ENCODE measurements at places on chromosomes 1 and 21. TPM values are rescaled to one million over a fixed set of nuclear protein-coding genes. Genes with fewer than 3 reads are reported as not detected.

DNA sequence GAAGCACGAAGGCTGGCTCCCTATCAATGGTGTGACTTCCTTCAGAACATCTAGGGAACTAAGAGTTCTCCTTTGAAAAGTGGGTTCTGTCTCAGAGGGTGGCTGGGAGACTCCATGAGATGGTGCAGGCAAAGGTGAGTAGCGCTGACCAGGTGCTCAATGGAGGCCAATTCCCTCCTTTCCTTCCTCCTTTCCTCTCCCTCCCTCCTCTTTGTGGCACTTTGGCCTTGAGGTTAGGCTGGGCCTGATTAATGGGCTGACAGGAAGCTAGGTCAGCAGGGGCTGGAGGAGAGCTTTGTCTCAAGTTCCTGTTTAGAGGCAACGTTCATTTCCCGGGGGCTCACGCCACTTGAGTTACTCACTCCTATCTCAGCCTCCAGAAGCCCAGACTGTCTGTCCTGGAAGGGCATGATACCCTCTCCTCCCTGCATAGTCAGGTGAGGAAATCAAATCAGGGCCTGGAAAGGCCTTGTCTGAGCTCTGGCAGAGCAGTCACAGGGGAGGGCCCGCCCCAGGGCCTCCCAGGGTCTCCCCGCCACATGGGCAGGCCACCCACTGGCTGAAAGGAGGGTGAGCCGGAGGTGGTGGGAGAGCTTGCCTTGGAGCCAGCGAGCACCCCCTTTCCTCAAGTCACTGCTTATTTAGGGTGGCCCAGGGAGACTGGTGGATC, 58.4 kb upstream of the SSBP3 start:
- no peak for DNase-seq

DNA sequence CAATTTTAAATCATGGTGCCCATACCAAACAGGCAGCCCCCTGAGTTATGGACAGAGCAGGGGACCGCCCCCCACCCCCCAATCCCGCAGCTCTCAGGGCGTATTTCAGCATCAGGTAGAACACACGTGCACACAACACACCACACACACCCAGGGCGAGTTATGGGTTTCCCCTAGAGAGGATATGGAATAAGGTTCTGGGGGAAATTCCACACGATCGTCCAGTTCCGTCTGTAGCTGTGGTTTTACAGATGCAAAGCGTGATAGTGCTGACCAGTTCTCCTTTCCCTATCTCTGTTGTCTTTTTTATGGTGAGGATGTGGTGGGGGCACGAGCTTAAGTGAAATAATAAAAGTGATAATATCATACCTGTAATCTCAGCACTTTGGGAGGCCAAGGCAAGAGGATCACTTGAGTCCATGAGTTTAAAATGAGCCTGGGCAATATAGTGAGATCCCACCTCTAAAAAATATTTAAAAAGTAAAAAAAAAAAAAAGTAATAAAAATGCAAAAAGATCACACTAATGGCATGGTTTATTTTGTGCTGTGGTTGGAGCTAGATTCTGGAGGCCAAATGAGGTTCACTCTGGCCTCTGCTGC, 25.1 kb downstream of the C2CD2 start:
- no peak for DNase-seq

DNA sequence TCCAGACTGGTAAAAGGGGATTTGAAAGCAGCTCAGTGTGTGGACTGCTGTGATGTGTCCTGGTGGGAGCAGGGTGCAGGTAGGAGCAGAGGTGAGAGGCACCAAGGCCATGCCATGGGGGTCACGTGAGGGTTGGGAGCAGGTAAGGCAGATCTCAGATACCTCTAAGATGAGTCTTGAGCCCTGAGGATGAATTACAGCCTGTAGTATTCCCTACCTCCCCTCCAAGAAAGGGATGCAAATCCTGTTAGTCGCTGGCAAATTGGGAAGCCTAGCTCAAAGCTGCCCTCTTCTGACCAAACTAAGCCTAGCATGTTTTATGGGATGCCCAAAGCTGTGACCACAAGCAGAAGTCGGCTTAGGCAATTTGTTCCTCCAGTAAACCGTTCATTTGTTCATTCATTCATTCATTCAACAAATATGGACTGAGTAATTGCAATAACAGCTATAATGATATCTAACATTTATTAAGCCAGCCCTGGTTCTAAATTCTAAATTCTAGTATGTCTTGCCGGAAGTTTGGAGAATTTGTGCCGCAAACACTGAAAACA, 3.9 kb upstream of the NUAK2 start:
- no peak for DNase-seq

DNA sequence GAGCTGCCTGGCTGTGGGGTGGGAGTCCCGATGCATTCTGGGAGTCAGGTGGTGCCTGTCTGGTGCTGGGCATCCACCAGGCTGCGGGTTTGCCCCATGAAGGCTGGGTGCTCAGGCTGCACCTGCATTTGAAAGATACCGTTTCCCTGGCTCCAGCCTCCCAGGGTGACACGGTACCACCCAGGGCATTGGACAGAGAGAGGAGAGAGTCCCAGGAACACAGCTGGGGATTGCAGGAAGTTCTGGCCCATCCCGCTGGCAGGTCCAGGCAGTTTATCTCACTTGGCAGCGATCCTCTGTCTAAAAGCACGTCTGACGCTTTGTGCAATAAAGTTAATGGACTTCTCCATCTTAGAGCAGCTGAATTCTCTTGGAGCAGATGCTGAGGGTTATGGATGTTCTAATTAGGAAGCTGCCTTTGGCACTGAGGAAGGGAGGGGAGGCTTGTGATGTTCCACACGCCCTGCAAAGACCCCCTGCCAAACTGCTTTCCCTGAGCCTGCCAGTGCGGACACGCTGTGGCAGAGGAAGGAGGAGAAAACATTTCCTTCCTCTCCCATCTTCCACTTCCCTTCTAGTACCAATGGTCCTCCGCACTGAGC, 246.9 kb downstream of the GRIK3 start:
- no peak for DNase-seq

Gene LAMC2
- 31.0 TPM for total RNA-seq

Gene AUNIP
- total RNA-seq, result 0.35 TPM

DNA sequence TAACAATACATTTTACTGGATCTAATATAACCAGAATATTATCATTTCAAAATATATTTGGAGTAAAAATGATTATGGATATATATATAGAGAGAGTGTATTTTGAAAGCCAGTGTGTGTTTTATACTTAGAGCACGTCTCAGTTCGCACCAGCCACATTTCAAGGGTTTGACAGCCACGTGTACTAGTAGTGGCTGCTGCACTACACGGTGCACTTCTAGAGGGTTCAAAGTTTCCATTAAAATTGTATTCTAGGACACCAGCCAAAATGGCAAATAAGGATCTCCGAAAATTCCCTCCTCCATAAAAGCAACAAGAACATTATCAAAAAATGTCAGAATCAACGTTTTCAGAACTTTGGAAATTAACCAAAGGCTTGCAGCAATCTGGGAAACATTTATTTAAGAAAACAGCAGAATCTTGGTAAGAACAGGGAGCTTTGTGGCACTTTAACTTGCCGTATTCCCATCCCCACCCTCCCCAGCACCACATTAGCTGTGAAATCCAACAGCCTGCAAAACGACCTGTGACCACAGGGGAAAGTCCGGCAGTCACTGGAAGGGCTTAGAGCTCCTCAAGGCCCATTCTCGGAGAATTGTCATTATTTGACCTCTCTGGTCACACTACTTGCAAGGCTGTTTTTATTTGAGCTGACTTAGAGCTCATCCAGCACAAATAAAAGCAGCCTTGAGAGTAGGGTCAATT, 33.5 kb upstream of the MRPS6 start:
- no peak for DNase-seq

- DNase-seq, result no peak
These were observed 192.4 kb upstream of the RNPC3 start for GRCh38 chr1:103333141-103333540.

Gene CSMD2
- 0.41 TPM for total RNA-seq

Gene MATN1
- total RNA-seq, result 0.22 TPM

Gene FCRL3
- total RNA-seq, result 0.36 TPM

- no peak for DNase-seq
These were observed 22.4 kb downstream of the VTCN1 start for GRCh38 chr1:117188170-117188815.

GRCh38 chr1:208149776-208150514, 94.2 kb downstream of the PLXNA2 start:
- DNase-seq, result peak; percentile 85

Gene KMO
- total RNA-seq, result 0.84 TPM

DNA sequence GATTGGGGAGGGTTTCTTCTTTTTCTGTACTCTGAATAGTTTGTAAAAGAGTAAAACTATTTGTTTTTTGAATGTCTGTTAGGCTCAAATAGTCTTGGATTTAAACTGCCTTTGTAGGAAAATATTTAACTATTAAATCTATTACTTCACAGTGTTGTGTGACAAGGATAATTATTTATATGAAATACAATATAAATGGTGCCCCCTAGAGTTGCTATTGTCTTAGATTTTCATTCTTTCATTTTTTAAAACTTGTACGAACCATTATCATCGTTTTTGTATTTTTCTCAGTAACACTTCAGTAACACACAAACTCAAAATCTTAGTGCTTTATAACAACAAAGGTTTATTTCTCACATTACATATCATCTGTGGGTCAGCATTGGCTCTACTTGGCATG, 37.4 kb downstream of the C1orf185 start:
- DNase-seq, result no peak

Gene DNASE2B
- not detected for total RNA-seq

GRCh38 chr1:119935373-119935772, 39.1 kb upstream of the ADAM30 start:
- no peak for DNase-seq

Gene INSRR
- total RNA-seq, result 0.09 TPM

Gene LSS
- 72.6 TPM for total RNA-seq

DNA sequence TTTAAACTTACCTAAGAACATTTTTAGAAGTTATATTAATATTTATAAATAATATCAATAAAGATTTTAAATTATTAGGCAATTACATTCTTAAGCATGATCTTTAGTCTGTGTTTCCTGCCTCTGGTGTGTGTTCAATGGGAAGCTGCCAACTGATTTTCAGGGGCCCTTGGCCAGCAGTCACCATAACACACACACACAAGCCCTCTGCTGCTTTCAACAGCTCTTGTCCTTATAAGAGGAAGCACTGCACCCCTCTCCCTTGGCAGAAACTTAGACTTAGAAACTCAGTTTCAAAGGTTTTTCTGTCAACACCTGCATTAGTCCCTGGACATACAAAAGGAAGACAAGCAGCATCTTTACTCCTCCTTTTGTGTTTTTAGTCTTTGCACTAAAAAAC, 81.4 kb downstream of the VAV3 start:
- no peak for DNase-seq

- DNase-seq, result peak; percentile 80
These were observed 14.3 kb downstream of the ADAMTSL4 start for GRCh38 chr1:150563340-150564038.

GRCh38 chr1:220692436-220693228, 2.5 kb downstream of the C1orf115 start:
- no peak for DNase-seq

DNA sequence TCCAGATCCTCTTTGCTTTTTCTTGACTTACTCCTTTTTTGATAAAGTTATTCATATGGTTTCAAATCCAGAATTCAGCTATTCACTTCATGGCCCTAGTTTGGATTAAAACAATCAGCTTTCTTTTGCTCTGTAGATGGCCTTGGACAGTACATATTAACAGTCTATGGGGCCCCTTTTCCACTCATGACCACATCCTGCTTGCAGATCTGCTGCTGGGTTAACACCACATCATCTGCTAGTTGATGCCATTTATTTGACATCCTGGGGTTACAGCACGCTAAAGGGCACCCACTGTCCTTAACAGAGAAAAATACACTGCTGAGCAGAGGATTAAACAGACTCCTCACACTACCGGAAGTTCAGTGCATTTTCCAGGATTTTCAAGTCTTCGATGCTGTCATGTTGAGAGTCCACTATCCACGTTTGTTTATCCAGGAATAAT, 941 bp upstream of the IFI16 start:
- DNase-seq, result peak; percentile 45

- DNase-seq, result no peak
These were observed 2.3 kb downstream of the COL9A2 start for GRCh38 chr1:40314721-40315238.

Gene NPHS2
- not detected for total RNA-seq

DNA sequence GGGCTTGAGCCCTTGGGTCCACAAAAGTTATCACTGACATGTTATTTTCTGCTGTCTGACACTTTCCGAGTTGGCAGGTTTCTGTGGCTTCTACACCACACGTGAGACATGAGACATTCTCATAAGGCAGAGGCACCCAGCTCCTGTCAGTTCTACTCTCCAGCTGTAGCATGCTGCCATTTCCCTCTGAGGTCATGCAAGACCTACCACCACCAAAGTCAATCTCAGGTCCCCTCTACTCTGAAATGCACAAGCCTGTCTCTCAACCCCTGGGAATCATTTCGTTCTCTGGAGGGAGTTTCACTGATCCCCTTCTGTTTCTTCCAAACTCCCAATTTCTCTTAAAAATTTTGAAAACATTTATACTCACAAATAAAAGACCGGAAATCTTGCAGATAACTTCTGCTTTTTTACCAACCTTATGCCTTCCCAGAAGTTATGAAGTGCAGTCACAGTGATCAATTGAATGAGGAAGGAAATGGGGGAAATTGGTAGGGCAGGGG, 39.5 kb upstream of the CR2 start:
- DNase-seq, result no peak

Gene ZMYND12
- 2.2 TPM for total RNA-seq

Gene DAB1
- 0.61 TPM for total RNA-seq

- no peak for DNase-seq
These were observed 450.7 kb downstream of the CAMTA1 start for GRCh38 chr1:7235871-7236517.

Gene TSACC
- total RNA-seq, result not detected

DNA sequence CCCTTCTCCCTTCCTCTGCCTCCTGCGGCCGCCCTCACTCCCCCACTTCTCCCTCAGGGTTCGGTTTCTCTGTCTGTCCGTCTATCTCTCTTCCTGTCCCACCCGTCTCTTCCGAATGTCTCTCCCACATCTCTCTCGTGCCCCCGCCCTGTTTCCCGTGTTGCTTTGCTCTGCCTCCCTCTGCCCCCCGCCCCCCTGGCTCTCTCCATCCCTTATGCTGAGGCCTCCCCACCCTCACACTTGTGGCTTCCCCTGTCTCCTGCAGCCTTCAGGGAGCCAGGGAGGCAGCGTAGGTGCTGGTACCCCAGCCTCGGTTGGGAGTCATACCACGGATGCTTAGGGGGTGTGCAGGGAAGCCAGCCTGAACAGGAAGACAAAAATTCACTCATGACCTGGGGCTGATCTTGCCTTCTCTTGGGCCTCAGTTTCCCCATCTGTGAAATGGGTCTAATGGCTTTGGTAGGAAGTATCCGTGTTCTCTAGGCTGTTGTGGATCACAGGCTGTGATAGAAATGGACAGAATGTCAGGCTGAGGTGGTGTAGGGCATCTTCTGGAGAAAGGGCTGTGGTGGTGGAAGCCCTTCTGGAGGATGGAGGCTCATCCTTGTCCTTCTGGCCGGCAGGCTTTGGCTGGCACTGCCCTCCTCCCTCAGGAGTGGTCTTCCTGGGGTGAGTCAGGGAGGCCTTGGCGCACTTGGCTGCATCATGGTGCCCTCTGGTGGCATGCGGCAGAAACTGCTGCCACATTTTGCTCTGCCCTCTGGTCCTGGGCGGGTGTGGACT, 55.5 kb downstream of the FOXO6 start:
- DNase-seq, result peak; percentile 78

Gene STUM
- total RNA-seq, result 4.9 TPM

- no peak for DNase-seq
These were observed 627.0 kb upstream of the ZP4 start for GRCh38 chr1:238517711-238518110.

All from mucosa of descending colon (tissue), 3 donors.